ENCODE measurements at places on chromosomes 4 and X.

DNA sequence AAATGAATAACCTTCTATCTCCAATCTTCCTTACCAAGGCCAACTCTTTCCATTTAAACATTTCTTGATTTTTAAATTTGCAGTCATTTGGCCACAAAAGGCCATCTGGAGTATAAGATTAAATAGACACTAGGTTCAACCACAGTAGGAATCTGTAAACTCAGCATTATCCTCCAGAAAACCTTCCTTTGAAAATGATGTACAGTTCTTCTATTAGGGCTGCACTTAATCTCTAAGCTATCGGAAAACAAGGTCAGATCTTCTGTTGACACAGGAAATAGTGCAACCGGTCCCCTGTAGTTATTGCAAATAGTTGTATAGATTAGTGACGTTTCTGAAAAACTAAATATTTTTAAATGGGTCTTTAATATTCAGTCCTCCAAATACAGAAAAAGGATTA is 359.0 kb upstream of the ATOH1 start:
- DNase-seq: peak; percentile 8

DNA sequence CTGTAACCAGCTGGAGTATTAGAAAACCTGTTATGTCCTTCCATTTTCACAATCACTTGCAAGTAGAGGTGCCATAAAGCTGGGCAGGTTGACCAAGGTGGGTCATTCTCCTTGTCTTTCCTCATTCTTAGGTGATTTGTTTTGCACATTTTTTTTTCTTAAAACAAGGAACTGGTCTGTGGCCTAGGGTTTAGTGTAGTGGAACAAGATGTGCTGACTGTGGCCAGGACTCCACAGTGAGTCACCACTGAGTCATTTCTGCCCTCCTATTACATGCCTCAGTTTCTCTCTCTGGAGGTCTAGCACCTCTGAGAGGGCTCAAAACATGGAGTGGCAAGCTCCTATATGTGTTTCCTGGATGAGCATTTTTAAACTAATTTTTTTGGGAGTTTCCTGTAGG is 355.9 kb downstream of the GPM6A start:
- no peak for DNase-seq

- DNase-seq: no peak
These were observed 46.6 kb upstream of the DHX15 start for GRCh38 chr4:24630937-24631336.

GRCh38 chrX:14028473-14028872 is 1.2 kb downstream of the GEMIN8 start:
- no peak for DNase-seq

GRCh38 chr4:105369988-105370387 is 103.9 kb downstream of the PPA2 start:
- no peak for DNase-seq

- DNase-seq: no peak
These were observed 19.9 kb upstream of the IGSF1 start for GRCh38 chrX:131308980-131309379.

DNA sequence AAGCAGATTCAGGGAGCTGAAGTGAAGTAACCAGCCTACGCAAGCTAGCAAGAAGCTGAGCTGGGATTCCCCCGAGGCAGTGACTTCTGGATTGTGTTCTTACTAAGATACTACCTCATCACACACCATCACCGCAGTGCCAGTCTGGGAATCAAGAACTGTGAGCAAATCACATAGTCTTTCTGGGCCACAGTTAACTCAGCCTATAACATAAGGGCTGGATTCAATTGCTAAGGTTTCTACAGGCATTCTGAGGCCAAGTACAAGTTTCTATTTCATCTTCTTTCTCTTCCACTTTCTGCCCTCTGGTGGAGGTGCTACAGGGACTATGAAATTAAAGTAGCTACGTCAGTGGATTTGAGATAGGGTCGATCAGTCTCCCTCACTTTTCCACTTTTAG is 1.4 kb upstream of the CORIN start:
- no peak for DNase-seq

All from NCI-H2227 treated with DMSO at 0.1 percent for 48 hours (cell line).